ENCODE measurements at places on chromosomes 12 and 14. TPM values are rescaled to one million over a fixed set of nuclear protein-coding genes. Genes with fewer than 3 reads are reported as not detected.

The HSPB8 gene
- total RNA-seq: 7.5 TPM

DNA sequence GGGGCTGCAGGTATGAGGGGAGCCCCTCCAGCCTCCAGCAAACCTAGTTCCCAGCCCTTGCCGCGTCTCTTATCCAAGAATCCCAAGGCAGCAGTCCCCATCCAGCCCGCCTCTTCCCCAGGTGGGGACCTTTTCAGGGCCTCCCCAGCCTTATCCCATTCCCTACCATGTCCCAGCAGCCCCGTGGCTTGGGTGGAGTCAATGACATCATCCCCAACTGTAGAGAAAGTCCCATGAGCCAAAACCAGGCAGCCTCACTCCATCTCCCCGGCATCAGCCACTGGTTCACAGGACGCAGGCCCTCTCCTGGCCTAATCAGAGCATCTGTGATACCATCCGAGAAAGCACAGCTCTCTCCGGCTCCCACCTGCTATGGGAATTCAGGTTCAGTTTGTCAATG, 131.0 kb downstream of the NCOR2 start:
- no peak overlapping the region for H3K4me3 ChIP-seq
- H3K4me1 ChIP-seq: peaks cover 38% of the 10 kb centered on the region
- no peak for DNase-seq
- peaks cover 5% of the 10 kb centered on the region for H3K36me3 ChIP-seq
- no peak overlapping the region for H3K27ac ChIP-seq

DNA sequence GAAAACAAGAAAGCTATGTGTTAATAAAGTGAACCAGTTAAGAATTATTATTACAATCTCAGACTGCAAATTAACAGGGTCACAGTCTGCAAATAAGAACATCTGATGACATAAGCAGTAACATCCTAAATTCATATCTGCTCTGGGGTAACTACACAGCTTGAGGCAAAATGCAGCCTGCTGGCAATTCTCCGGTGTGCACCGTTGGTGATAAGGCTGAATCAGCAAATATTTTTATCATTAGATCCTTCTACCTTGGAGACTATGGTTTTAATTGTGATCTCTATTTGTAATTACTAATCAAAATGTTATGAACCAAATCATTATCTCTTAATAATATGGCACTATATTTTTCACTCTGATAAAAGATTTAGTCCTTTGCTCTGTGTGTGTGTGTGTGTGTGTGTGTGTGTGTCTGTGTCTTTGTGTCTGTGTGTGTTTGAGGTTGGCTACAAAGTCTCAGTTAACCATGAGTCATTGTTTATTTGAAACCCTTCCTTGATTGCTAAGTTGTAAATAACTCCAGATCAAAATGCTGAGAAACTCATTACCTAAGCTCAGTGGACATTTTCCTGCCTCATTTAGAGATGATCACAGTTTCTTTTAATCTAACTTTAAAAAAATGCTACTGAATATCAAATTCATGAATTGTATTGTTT, 442.6 kb downstream of the GXYLT1 start:
- DNase-seq: no peak
- no peaks in the 10 kb centered on the region for H3K27me3 ChIP-seq
- H3K27ac ChIP-seq: no peak overlapping the region
- H3K36me3 ChIP-seq: no peaks in the 10 kb centered on the region

DNA sequence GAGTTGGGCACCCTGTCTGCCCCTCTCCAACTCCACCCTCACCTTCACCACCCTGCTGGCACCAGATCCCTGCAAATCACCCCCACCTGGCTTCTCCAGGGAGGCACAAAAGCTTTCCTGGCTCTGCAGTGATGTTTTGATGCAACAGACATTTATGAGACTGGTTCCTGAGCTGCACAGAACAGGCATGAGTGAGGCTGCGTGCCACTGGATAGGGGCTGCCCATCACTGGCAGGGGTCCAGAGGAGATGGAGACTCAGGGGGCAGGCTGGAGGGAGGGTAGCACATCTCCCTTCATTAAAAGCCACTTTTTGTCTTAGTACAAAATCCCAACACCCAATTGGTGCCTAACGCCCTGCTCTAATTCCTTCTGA, 17.3 kb upstream of the ZDHHC22 start:
- H3K36me3 ChIP-seq: no peaks in the 10 kb centered on the region
- no peak for DNase-seq
- H3K27ac ChIP-seq: peak overlapping the region; percentile 47
- H3K27me3 ChIP-seq: no peaks in the 10 kb centered on the region
- no peak overlapping the region for H3K4me3 ChIP-seq

DNA sequence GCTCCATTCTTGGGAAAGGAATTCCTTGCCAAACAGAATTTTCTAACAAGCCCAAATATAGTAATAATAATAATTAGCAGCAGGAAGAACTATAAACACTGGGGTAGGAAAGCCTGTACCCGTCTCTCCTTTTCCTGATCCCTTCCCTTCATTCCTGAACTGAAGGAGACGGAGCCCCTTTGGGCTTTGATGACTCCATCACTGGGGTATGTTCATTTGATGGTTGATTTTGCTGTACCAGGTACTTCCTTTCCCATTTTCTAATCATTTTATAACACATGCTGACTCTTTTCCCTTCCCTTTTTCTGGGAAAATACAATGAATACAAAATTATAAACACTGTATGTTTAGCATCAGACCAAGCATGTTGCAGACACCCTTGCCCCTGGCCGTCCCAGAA, 3.6 kb upstream of the RCOR1 start:
- no peak overlapping the region for H3K4me3 ChIP-seq
- no peaks in the 10 kb centered on the region for H3K36me3 ChIP-seq
- no peaks in the 10 kb centered on the region for H3K27me3 ChIP-seq
- no peak for DNase-seq

GRCh38 chr14:67982711-67983608, 163.4 kb downstream of the RAD51B start:
- no peak overlapping the region for H3K4me3 ChIP-seq
- H3K27ac ChIP-seq: no peak overlapping the region
- H3K36me3 ChIP-seq: no peaks in the 10 kb centered on the region
- H3K27me3 ChIP-seq: no peaks in the 10 kb centered on the region

All from adrenal gland (tissue), 19 donors.